ENCODE measurements at places on chromosomes 12 and 14.
A peak's percentile ranks its signal among the peaks of the same experiment; 100 is the strongest.

GRCh38 chr12:96215919-96216273 lies 21.7 kb downstream of the ELK3 start:
- no peak for DNase-seq

- DNase-seq: no peak
Measured at GRCh38 chr12:25976289-25976688, 17.8 kb downstream of the RASSF8 start.

GRCh38 chr12:100337727-100338126 lies 19.1 kb upstream of the SLC17A8 start:
- DNase-seq: no peak

GRCh38 chr14:34256223-34256622 lies 205.8 kb downstream of the SPTSSA start:
- DNase-seq: no peak

DNA sequence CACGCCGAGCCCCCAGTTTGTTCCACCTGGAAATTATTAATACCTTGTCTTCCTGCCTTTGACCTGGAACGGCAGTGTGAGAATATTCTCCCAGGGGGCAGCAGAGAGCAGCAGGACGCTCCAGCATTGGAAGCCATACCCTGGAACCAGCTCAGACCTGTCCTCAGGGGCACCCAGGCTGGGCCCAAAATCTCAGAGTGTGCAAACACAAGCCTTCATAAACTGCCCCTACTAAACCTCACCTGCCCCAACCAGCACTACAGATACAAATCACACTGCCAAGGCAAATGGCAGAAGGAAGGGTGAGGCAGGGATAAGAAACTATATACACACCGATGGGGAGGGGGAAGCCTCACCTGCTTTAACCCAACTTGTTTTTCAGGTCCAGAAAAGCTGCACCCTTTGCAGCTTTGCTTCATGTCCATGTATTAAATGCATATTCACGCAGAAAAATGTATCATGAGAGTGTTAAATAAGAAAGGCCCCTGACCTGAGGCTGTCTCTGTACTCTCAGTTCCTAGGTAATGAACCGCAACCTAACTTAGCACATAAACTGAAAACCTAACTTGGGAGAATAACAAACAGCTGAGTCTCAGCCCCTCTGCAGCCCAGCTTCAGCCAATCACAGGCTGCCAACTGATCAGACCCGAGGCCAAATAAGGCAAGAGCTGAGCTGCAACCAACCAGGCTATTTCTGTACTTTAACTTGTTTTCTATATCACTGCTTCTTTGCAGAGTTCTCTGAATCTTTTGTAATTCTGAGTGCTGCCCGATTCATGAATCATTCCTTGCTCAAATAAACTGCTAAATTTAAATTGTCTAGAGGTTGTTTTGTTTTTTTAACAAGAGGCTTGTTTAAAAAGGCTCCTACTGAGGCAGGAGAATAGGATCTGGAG lies 130.1 kb downstream of the SPTSSA start:
- DNase-seq: peak; percentile 77

DNA sequence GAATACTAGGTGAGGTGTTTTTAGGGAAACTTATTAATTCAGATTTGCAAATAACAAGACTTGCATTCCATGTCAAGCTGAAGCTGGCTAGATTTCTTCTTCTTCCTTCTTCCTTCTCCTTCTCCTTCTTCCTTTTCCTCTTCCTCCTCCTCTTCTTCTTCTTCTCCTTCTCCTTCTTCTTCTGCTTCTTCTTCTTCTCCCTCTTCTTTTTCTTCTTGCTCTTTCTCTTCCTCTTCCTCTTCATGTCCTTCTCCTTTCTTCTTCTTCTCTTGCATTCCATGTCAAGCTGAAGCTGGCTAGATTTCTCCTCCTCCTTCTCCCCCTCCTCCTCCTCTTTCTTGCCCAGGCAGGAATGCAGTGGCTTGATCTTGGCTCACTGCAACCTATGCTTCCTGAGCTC lies 297.8 kb downstream of the PRKD1 start:
- no peak for DNase-seq

DNA sequence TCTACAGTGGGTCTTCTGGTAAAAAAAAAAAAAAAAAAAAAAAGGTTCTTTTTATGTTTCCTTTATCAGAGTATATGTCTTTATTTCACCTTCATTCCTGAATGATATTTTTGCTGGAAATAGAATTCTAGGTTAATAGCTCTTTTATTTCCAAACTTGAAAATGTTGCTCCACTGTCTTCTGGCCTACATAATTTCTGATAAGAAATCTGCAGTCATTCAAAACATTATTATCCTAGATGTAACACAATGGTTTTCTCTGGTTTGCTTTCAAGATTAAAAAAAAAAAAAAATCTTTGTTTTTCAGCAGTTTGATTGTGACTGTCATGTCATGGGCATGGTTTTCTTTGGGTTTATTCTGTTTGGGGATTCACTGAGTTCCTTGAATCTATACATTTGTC lies 19.5 kb downstream of the DCP1B start:
- no peak for DNase-seq

GRCh38 chr12:88703790-88704189 lies 123.5 kb upstream of the KITLG start:
- no peak for DNase-seq

GRCh38 chr14:51960866-51961265 lies 28.5 kb upstream of the RTRAF start:
- DNase-seq: no peak

GRCh38 chr12:66503746-66504145 lies 175.1 kb downstream of the GRIP1 start:
- no peak for DNase-seq

GRCh38 chr14:99508896-99509629 lies 27.9 kb downstream of the CCNK start:
- no peak for DNase-seq

DNA sequence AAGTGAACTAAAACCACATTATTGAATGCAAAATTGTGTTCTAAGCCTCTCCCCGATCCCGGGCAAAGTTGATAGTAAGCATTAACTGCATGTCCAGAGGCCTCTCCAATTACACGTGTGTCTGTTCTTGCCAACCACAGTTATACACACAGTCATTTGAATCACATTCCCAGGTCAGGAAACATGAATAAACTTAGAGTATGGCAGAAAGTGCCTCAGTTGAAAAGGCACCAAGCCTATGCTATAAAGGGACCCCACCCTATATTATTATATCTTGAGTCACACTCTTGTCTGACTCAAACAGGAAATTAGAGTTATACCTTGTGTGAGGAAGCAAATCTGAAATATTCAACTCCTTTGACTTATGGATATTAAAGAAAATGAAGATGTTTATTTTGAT lies 128.3 kb upstream of the STXBP6 start:
- DNase-seq: no peak

- no peak for DNase-seq
Measured at GRCh38 chr12:10241727-10242126, 29.1 kb downstream of the GABARAPL1 start.

GRCh38 chr14:91997492-91997891 lies 42.4 kb downstream of the TRIP11 start:
- no peak for DNase-seq

All from activated CD4-positive, alpha-beta T cell treated with anti-CD3 and anti-CD28 coated beads for 48 hours (primary cell).